ENCODE measurements at places on chromosomes 3 and 15.
A peak's percentile ranks its signal among the peaks of the same experiment; 100 is the strongest.

DNA sequence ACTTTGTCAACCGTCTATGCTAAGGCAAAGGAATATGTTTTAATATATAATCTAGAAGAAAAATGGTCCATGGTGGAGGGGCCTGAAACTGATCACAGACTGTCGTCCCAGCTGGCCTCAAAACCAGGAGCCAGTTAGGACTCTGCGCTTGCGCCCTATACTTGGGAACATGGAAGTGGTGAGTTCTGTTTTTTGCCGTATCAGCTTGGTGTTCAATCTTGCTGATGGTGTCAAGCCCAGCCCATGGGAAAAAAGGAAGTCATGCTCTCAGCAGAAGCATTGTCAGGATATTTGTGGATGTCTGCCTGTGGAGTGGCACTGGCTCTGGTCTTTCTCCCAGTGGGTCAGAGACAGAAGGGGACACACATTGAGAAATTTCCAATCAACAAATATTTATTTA lies 342.0 kb upstream of the CTDSPL start:
- no peak for DNase-seq

DNA sequence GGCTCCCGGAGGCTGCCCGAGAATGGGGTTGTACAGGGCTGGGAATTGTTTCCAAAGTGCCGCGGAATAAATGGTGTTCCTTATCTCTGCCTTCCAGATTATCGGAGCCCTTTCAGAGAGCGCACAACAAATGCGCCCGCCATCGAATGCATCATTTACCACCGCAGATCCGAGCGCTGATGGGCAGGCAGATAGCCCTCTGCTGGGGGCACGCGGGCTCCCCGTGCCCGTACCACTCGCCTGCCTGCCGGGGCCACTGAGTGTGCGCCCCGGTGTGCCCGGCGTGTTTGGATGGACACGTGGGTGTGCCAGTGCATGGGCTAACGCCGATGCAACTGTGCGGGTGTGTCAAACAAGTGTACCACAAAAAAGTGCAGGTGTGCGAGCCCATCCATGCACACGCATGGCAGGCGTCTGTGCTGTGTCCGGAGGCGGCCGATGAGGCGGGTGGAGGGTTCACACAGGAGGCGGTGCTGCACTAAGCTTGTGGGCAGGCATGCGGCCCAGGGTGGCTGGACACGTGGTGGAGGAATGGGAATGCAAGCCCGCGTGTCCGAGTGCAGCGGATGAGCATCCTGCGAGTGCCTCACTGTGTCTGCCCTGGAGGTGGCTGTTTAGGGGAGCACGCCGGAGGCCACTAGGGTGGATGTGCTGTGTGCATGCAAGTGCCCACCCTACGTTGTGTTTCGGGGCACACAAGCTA lies 3.8 kb upstream of the GATA2 start:
- DNase-seq = peak; percentile 53

- DNase-seq = no peak
Measured at GRCh38 chr3:143222505-143222904, 102.9 kb downstream of the CHST2 start.

DNA sequence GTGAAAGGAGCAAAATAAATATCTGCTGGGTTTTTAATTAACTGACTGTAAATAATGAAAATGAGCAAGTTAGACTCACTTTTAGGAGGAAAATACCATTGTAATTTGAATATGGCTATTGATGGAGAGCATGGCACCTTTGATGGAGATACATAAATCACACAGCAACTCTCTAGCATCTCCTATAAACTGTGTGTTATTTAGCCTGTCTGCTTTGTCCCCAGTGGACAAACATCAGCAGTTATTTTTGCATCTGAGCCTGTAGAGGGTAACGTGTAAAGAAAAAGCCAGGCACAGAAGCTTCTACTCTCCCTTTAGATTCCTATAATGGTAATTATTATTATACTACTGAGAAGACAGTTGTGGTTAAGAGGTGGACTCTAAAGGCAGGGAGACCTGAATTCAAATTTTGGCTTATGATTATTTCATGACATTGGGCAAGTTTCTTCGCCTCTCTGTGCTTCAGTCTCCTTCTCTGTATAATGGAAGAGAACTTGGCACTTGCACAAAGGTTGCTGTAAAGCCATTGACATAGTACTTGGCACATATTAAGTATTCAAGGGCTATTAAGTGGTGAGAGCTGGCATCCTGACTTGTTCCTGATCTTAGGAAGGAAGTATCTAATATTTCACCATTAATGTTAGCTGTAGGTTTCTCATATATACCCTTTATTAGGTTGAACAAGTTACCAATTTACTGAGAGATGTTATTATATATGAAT lies 289.5 kb upstream of the TRIM42 start:
- DNase-seq = no peak

- peak; percentile 85 for DNase-seq
Measured at GRCh38 chr3:134312873-134313846, 61.1 kb downstream of the AMOTL2 start.

GRCh38 chr3:60935709-60936108 lies 315.5 kb downstream of the FHIT start:
- DNase-seq = peak; percentile 94

DNA sequence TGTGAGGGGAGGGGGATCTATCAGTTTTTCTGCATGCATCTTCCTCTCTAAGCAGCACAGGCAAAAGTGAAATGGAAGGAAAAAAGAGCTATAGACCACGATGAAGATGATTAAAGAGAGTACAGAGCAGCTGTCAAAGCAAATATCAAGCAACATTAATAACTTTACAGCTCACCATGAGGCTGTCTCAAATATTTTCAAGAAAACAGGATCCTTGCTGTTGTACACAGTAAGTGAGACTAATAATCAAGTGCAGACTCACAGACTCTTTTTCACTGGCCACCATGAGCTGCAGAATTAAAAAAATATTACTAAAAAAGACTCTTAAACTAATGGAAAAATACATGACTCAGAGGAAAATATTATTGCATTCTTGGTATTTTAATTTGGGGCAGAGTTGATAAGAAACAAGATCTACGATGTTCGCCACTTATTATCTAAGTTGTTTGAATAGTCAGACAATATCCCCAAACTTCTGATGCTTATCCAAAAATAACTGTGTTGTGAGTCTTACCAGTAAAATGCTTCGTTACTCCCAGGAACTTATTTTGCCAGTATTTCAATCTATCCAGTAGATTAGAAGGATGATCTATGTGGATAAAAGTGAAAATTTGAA lies 817.5 kb upstream of the ALCAM start:
- no peak for DNase-seq

DNA sequence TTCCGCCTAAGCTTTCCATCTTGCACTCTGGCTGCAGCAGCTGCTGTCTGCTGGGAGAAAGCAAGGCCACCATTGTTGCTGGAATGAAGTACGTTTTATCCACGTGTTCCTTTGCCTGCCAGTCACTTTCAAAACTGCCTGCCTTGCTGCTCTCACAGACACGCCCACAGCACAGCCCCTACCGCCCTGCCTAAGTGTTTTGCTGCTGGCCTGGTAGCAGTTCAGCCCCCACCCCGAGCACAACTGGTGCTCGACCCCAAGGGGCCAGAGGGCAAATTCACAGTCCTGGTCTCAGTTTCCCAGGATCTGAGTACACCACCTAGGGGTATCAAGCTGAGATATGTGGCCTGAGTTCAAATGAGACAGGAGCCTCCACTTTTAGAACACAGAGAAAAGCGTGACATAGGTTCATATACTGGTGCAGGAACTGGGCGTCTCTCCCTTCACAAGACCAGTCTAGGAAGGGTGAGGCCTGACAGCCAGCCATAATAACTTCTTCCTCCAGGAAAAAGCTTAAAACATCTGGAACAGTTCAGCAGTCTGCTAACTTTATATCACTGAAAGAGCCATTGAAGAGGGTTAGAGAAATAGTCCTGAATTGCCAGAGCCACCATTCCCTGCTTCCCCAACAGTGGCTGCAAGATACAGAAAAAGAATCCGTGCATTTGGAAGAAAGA lies 1012.3 kb downstream of the ZPLD1 start:
- DNase-seq = no peak

GRCh38 chr15:88020806-88021205 lies 235.7 kb downstream of the NTRK3 start:
- no peak for DNase-seq

DNA sequence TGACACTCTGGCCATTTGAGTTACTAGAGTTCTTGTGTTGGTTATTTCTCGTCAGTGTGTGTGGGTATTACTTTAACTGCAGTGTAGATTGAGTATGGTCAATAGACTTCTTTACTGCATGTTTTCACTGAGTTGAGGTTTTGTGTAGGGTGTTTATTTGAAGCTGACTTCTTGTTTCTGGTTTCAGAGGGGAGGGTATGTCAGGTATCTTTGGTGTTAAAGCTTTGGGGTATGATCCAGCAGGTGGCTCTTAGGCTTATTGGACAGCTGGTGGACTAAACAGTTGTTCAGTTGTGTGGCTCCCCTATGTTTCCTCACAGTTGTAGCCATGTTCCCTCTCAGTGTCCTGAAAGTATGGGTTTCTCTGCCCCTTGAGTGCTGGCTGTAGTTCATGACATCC lies 72.0 kb downstream of the AKAP13 start:
- no peak for DNase-seq

DNA sequence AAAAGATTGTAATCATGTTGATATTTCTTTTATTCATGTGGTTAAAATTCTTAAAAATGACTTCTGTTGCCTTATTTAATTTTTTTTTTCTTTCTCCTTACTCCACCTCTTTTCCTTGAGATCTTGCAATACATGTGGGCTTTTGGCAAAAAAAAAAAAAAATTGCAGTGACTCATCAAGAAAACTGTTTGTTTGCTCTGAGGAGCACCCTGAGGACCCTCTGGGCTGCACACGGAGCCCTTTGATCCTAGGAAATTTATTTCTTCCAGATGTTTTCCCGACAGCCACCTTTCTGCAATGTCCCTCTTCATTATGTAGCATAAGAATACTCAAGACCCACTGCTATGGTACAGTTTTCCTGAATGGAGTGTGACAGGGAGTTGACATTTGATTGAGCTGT lies 371.7 kb downstream of the ZBTB20 start:
- DNase-seq = no peak

Data from kidney tubule cell (primary cell).